ENCODE measurements at places on chromosomes 3 and 15.
A peak's percentile ranks its signal among the peaks of the same experiment; 100 is the strongest.

DNA sequence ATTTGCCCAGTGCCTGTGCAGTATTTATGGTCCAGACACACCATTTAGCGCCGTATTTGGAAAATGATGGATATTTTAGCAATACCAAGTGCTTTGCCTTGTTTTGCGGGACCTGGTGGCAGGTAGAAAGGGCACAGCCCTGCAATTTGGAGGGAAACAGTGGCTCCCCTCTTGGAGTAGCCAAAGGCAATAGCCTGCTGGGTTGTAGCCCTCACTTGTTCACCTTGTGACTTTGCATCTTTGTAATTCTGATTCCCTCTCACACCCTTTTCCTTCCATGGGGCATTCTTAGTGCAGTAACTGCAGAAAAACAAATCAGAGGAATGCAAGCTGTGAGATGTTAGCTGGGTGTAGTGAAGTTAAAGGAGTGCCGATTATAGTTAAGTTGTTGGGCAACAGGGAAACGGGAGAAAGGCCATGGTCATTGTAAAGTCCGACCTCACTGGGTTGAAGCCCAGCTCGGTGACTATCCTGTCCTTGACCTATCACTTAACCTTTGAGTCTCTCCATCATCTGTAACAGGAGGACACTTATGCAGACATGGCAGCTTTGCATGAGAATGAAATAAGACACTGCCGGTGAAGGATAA is 131.0 kb upstream of the KLHL25 start:
- no peak for DNase-seq

DNA sequence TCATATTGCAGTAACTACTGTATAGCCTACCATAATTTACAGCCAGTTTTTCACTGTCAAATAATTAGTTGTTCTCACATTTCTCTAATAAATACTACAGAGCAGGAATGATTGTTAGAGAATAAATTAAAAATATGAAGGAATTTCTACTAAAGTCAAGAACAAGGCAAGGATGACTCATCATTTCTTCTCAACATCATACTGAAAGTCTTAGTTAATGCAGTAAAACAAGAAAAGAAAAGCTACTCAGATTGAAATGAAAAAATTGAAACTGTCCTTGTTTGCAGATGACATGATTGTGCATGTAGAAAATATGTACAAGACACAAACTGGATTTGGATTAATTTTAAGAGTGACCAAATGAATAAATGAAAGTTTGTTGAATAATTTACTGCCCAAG is 608.2 kb downstream of the NSUN3 start:
- DNase-seq: no peak

DNA sequence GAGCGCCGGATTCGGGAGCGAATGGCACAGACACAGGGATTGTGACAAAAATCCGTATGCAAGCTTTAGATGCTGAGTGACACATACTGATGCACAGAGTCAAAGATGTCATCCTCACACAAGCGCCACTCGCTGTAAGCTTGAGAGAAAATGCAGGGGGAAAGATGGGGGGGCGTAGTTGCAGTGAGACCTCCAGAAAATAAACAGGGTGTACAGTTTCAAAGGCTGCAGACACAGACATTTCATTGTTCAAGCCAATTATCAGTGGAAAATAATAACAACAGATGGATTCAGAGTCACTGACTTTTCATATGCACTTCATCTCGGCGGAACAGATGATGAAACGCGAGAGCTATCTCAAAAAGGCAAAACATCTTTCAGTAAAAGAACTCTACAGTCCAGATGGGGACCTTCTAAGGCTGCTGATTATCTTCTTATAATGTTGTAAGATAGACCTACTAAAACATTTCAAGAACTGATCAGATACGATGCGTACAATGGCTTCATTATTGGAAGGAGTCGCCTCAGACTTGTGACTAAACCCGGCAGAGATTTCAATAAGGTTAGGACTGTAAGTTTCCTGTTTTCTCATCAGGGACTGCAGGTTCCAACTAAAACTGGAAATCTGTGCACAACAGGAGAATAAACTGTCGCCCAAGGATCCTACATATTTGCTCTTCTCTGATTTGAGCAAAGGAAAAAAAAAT is 275.4 kb downstream of the FOXP1 start:
- DNase-seq: no peak

DNA sequence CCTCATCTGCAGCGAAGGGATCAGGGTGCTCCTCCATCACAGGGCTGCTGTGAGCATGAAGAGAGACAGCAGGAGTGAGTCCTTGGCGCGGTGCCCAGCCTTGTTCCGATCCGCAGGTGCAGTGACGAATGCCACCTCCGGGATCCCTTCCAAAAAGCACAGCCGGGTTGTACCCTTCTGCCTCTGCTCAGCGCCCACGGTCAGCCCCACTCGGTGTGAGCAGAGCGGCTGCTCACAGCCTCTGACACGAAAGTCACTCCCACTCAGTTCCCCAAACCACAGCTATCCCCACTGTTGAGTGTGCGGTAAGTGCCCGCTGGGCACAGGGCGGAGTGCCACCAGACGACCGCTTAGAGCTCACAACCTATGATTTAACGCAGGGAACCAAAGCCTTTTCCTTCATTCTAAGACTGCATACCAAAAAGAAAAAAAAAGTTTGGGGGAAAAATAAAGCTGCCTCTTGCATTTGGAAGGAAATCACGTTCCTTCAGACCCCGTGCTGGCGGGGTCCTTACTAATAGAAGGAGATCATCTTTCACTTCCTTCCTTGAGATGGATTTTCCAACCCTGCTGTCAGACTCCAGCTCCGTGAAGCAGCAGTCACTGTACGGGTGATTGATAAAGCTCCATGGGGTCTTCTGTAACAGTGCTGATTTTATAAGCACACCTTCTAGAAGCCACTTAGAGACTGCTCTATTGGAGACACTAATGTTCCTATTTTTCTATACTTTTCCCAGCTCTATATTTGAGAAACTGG is 34.7 kb upstream of the TUBGCP5 start:
- DNase-seq: no peak

- DNase-seq: no peak
Measured at GRCh38 chr15:60901647-60902046, 327.5 kb downstream of the RORA start.

GRCh38 chr3:33186524-33187367 is 31.9 kb downstream of the SUSD5 start:
- no peak for DNase-seq

DNA sequence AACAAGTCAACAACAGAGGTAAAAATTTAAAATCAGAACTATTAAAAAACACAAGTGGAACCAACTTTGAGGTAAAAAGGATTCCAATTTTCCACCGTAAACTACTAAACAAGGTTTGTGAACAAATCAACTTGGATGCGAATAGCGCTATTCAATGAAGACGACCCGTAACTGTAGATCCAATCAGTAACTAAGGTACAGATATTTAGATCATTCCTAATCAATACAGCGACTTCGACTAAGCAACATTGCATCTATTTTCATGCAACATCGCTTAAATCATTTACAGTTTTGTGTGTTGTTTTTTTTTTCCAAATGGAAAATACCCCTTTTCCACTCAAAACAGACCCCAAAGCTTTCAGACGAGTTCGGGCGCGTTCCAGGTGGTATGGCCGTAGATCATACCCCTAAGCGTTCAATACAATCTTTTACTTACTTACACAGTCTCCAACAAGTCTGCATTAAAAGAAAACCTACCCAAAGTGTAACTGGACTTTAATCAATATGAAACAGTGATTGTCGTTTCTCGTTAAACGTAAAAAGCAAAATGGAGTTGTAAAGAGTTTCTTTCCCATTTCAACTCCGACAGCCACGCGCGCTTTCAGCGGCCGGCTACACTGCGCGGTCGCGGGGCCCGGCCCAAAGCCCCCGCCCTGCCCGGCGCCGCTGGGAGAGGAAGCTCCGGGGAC is 786 bp downstream of the RHOA start:
- no peak for DNase-seq

DNA sequence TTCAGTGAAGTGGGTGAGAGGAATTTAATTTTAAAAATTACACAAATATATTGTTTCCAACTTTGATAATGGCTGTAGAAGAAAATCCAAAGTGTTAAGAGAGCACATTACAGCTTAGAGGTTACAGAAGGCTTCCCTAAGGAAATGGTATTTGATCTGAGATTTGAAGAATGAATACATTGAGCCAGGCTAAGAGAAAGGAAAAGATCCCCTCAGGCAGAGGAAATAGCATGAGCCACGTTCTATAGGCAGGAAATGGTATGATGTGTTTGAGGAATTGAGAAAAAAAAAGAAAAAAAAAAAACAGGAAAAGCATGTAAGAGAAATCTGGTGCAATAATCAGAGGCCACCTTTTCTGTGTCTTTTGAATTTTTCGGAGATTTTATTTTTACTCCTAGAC is 48.6 kb downstream of the UNC13C start:
- no peak for DNase-seq

- DNase-seq: no peak
Measured at GRCh38 chr3:24199775-24200247, 254.7 kb downstream of the NR1D2 start.

- peak; percentile 77 for DNase-seq
Measured at GRCh38 chr3:49007771-49008528, 759 bp downstream of the WDR6 start.

DNA sequence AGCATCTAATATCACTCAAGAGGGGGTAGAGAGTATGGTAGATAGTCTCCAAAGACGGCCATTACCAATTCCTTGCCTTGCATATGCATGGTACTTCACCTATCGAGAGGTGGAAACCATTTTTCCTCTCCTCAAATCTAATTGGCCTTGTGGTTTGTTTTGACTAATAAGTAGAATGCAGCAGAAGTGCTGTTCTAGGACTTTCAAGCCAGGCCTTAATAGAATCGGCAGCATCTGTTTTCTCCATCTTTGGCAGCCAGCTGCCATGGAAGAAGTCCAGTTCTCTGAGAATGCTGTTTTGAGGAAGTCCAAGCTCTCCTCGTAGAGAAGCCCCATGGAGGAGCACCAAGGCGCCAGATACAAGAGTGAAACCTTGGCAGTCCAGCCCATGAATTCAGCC is 59.1 kb upstream of the RASGRP1 start:
- no peak for DNase-seq

DNA sequence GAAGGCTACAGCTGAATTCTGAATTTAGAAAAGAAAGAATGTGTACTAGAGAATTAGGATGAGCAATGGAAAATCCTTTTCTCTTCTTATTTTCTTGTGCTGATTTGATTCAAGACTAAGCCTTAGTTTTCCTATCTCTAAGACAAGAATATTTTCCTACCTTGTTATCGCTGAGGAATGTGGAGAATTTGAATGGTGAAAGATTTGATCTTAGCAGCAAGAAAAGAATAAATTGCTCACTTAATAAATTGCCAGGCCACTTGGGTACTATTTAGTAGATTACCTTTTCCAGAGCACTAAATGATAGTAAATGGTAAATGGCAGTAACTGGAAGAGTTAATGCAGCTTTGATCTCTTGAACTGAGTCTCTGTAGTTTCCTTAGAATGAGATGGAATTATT is 145.7 kb upstream of the MEIS2 start:
- DNase-seq: no peak

DNA sequence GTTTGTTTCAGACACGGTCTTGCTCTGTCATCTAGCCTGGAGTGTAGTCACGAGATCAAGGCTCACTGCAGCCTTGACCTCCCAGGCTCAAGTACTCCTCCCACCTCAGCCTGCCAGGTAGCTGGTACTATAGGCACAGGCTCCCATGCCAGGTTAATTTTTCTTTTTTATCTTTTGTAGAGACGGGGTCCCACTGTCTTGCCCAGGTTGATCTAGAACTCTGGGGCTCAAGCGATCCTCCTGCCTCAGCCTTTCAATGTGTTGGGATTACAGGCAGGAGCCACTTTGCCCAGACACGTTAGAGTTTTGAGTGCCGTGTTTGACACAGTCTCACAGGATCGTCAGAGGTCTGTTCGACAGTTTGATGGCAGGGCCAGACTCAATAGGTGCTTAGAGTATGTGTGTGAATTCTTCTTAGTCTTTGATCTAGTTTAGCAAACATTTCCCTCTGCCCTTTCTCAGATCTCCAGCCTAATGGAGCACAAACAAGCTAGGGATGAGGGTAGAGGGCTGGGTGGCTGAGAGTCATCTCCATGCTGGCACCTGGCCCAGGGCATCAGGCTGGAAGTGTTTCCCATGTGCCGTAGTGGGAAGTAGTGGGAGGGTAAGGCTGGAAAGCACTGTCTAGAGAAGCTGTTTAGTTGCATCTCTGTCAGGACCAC is 66.1 kb upstream of the DLG1 start:
- no peak for DNase-seq

GRCh38 chr3:72998466-72998865 is 1.9 kb downstream of the PPP4R2 start:
- no peak for DNase-seq

DNA sequence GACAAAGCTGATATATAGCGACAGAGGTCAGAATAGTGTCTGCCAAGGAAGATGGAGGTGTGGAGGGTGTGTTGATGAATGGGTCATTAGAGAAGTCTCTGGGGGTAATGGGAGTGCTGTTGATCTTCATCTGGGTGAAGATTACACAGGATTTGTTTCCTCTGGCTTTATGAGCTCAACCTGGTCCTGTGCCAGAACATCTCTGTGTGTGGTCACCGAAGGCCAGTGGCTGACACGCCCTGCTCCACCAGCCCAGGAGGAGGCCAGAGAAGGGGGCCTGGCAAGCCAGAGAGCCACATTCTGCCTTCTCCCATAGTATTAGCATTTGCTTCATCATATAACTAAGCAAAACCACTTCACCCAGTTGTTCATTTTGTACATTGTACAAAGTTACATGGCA is 121.1 kb downstream of the ZNF621 start:
- no peak for DNase-seq

GRCh38 chr3:129794311-129795185 is 99.0 kb downstream of the TMCC1 start:
- DNase-seq: no peak

GRCh38 chr3:98921957-98922356 is 20.5 kb upstream of the DCBLD2 start:
- no peak for DNase-seq
